ENCODE measurements at places on chromosomes 7 and 10.

- DNase-seq = peak; percentile 68
These were observed 45.4 kb downstream of the SLC13A1 start for GRCh38 chr7:123154231-123154860.

DNA sequence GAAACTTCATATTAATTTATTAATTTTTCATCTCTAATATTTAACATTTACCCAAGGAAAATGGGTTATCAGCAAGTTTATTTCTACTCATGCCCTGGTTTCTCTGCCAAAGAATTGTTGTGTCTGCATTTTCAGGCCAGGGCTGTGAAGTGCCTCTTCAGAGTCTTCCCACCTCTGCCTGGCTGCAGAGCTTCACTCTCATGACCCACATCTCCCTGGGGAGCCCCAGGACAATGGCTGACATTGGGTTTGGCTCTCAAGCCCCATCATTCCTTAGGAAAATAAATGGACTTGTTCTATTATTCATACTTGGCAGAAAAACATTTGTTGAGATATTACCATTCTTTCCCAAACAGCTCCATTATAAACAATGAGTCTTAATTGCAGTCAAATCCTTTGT lies 30.3 kb downstream of the CACNA2D1 start:
- no peak for DNase-seq

- DNase-seq = no peak
These were observed 22.2 kb downstream of the YAE1 start for GRCh38 chr7:39588416-39588815.

- no peak for DNase-seq
These were observed 12.5 kb downstream of the ZNF365 start for GRCh38 chr10:62386356-62387320.

Data from left forelimb (tissue), 1 donor.